ENCODE measurements at places on chromosomes 12 and 14.

DNA sequence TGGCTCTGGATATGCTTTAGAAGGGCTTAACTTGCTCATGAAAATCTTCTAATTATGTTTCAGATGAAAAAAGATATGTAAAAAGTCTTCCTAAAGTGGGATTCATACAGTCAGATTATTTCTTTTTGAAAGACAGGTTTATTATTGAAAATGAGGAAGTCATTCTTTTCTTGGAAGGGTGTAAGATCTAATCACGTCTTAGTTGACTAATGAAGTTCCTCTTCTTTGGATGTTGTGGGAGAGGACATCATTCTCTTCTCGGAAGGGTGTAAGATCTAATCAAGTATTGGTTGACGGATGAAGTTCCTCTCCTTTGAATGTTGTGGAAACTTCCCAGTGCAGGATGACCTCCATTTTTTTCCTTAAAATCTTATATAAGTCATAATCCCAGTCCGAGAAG is 74.9 kb downstream of the ALG10 start:
- DNase-seq = no peak

- DNase-seq = no peak
These were observed 91.4 kb downstream of the DRAM1 start for GRCh38 chr12:101968770-101969169.

DNA sequence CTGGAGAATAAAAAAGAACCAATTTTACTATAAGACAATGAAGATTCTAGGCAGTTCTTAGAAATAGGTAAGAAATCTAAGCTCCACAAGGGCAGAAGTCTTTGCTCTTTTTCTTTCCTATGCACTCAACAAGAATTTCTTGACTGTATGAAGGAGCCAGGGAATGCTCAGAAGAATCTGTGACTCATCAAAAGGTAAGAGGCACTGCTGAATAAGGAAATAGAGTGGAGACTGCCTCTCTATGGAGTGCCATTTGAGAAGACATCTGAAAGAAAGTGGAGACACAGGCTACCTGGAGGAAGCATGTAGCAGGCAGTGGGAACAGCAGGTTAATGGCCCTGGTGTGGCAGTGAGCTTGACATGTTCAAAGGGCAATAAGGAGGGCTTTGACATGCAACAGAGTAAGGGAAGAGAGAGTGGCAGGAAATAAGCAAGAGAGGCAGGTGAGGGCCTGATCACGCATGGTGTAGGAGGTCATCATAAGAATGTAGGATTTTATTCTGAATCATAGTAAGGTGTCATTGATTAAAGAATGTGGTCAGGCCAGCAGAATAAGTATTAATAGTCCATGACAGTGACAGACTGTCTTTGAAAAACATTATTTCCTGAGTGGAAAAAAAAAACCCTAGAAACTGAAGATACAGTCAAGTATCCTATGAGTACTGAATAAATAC is 446.7 kb upstream of the GARIN6 start:
- peak; percentile 44 for DNase-seq

DNA sequence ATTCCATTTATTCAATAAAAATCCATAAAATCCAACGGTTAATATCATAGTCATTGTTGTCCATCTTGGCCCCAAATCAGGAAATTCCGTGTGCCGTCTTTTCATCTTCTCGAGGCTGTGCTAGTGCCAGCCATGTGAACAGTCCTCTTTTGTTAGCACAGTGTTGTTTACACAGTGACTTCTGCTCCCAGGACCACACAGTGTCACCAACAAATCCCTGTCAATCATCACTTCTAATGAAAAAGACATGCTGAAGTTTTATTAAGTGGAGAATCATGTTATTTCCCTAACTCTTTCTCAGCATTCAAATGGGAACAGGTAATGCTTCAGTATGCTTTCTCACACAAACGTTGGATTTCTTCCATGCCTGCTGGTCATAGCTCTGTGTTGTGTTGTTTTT is 1.9 kb upstream of the SLCO1A2 start:
- no peak for DNase-seq

GRCh38 chr12:57549909-57550640 is at the start of gene KIF5A:
TSS of gene KIF5A (plus strand) at chr12:57550044. CDS start at chr12:57550272, 228 bp downstream.
- DNase-seq = peak; percentile 60

DNA sequence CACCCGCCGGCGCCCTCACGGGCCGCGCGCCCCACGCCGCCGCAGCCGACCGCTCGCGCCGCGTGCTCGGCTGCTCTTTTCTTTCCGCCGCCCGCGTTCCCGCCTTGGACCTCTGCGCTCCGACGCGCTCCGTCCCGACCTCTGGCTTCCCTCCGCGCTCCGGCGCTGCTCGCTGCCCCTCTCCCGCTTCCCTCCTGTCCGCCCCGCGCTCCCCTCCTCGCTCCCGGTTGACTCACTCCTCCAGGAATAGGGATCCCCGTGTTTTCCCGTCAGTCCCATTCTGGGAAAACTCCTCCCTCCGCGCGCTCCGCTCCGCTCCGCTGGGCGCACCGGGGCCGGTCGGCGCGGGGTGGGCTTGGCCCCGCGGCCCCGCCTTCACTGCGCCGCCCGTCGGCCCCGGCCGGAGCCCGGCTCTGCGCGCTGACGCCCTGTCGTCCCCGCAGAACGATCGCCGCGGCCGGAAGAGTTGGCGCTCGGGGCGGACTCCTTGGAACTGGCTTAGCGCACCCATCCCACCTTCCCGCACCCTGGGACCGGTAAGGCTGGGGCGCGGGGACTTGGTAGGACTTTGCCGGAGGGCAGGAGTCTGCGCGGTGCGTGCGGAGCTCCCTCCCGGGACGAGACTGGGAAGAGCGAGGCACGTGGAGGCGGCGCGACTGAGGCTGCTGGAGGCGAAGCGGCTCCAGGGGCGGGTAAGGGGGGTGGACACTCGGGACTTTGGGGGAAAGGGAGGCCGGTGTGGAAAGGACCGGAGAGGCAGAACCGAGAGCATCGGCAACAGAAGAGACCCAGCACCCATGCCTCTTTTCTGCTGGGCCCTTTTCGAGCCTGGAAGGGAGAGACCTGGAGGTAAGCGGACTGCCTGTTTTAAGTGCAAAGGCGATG is 550 bp downstream of the TEAD4 start:
- peak; percentile 90 for DNase-seq

GRCh38 chr12:43893670-43894069 is 57.8 kb downstream of the TMEM117 start:
- no peak for DNase-seq

DNA sequence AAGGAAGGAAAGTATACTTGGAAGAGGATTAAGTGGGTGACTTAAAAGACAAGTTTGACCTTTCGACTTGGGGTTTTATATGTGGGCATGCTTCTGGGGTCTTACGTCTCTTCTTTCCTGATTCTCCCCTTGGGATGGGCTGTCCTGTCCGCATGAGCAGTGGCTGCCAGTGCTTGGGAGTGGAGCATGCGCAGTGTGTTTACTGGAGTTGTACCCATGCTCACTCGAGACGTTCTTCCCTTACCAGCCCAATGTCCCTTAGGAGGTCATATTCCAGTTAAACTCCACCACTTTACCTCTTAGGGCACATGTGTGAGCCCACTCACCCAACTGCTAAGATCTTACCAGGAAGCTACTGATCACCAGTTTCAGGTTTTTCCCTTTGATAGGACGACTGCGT is 20.0 kb upstream of the CHST11 start:
- no peak for DNase-seq

- DNase-seq = no peak
These were observed 60.0 kb downstream of the NCOR2 start for GRCh38 chr12:124507188-124508109.

- no peak for DNase-seq
These were observed 3.1 kb upstream of the RNASE9 start for GRCh38 chr14:20563971-20564370.

DNA sequence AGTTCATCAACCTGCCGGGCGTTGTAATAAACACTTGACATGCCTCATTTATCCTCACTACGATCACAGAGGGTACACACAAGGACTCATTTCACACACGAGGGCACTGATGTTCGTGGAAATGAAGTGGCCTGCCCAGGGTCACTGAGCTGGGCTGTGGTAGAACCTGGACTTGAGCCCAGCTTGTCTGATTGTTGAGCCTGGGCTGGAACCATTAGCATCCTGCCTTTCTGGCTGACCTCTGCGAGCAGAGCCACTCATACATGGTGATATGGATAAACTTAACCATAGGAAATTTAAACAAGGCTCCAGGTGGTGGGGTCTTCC is 16.6 kb upstream of the JDP2 start:
- DNase-seq = no peak

DNA sequence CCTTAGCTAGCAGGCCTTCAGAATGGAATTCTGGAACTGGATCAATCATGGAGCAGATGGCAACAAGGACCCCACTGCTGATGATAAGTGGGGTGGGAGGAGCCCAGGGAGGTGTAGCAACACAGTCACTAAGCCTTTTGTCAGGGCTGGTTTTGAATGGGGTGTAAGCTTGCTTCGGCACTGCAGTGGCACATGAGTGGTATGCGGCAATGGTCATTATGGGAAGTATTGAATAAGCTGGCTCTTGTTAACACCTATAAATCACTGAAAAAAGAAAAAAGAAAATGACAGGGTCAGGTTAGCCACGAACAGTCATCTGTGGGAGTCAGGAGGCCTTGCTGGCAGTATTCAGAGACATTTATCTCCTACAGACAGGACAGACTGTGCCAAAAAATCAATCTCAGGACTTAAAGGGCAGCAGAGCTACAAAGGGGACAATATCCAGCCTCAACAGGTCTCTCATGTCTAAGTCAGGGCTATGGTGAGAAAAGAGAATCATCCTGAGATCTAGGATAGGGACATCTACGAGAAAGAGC is 19.1 kb downstream of the CDKL1 start:
- DNase-seq = no peak

- no peak for DNase-seq
These were observed 417.5 kb upstream of the TBX3 start for GRCh38 chr12:115101520-115101919.

- DNase-seq = no peak
These were observed 14.3 kb upstream of the MCRS1 start for GRCh38 chr12:49582201-49582600.

DNA sequence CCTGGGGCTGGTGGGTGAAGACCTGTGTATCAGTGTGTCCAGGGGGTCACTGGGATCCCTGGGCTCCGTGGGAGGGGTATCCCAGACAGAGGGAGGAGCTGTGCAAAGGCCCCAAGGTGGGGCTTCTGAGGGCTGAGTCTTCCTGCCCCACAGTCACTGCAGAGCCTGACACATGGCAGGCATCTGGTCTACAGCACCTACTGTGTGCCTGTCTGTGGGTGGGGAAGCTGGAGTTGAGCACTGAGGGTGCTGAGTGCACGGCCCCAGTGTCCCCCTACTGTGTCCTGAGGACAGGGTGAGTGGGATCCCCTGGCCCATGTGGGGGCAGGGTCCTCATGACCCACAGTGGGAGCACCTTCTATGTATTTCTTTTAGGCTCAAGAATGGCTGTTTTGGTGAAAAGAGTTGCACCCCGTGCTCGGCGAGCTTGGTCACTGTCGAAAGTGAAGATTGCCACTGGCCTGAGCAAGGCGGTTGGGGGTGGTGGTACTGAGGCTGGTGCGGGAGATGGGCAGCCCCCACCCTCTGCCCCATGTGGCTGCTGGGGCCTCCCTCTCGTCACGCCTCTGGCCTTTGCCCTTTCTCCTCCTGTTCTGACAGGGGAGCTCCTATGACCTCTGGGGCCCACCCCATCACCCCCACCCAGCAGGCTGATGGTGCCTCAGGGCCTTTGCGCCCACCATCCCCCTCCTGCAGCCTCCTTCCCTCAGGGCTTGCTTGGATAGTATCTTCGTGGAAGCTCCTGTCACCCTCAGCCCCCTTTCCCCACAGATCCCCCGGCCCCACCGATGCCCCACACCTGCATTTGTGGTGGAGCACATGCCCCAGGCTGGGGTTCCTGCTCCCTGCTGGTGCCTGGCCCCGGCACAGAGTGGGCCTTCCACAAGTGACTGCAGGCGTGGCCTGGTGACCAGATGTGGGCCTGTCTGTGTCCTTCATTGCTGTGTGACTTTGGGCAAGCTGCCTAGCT is 55.8 kb downstream of the BEGAIN start:
- DNase-seq = no peak

- DNase-seq = no peak
These were observed 146.8 kb upstream of the DIO2 start for GRCh38 chr14:80358112-80358511.

GRCh38 chr14:24213866-24214662 is 776 bp upstream of the CHMP4A start:
- DNase-seq = no peak

GRCh38 chr14:69363055-69363454 is 35.0 kb downstream of the ERH start:
- DNase-seq = no peak

DNA sequence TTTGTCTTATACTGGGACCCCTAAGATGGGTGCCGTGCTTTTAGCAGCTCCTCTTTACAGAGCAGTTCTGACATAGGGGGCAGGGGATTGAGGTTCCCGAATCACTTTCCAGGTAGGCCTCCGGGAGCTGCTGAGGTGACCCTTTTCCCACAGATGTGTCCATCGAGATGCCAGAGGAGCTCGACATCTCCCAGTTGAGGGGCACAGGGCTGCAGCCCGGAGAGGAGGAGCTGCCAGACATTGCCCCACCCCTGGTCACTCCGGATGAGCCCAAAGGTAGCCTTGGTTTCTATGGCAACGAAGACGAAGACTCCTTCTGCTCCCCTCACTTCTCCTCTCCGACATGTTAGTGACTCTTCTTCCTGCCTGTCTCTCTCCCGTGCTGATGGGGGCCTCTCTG is 4.3 kb upstream of the TPI1 start:
- DNase-seq = no peak

Measured in ACHN (cell line).